ENCODE measurements at places on chromosomes 4 and X. TPM values are rescaled to one million over a fixed set of nuclear protein-coding genes. Genes with fewer than 3 reads are reported as not detected.

The DTHD1 gene
- not detected for total RNA-seq

The GC gene
- total RNA-seq = not detected

The SPARCL1 gene
- not detected for total RNA-seq

- peaks cover 8% of the 10 kb centered on the region for H3K4me1 ChIP-seq
- no peak overlapping the region for H3K4me3 ChIP-seq
- no peak overlapping the region for H3K27ac ChIP-seq
- H3K36me3 ChIP-seq = no peaks in the 10 kb centered on the region
- no peaks in the 10 kb centered on the region for H3K27me3 ChIP-seq
These were observed 552.7 kb upstream of the SLIT2 start for GRCh38 chr4:19698961-19699360.

GRCh38 chrX:140917354-140918115, 84.9 kb upstream of the SPANXB1 start:
- no peak overlapping the region for H3K4me3 ChIP-seq
- no peaks in the 10 kb centered on the region for H3K27me3 ChIP-seq
- no peaks in the 10 kb centered on the region for H3K36me3 ChIP-seq
- no peak overlapping the region for H3K27ac ChIP-seq

GRCh38 chr4:188536826-188537225, 397.6 kb downstream of the TRIML1 start:
- H3K27me3 ChIP-seq = no peaks in the 10 kb centered on the region
- no peak overlapping the region for H3K4me3 ChIP-seq
- no peak overlapping the region for H3K27ac ChIP-seq
- H3K4me1 ChIP-seq = no peaks in the 10 kb centered on the region

The RTL5 gene
- total RNA-seq = 1.8 TPM

The PSAPL1 gene
- total RNA-seq = not detected

DNA sequence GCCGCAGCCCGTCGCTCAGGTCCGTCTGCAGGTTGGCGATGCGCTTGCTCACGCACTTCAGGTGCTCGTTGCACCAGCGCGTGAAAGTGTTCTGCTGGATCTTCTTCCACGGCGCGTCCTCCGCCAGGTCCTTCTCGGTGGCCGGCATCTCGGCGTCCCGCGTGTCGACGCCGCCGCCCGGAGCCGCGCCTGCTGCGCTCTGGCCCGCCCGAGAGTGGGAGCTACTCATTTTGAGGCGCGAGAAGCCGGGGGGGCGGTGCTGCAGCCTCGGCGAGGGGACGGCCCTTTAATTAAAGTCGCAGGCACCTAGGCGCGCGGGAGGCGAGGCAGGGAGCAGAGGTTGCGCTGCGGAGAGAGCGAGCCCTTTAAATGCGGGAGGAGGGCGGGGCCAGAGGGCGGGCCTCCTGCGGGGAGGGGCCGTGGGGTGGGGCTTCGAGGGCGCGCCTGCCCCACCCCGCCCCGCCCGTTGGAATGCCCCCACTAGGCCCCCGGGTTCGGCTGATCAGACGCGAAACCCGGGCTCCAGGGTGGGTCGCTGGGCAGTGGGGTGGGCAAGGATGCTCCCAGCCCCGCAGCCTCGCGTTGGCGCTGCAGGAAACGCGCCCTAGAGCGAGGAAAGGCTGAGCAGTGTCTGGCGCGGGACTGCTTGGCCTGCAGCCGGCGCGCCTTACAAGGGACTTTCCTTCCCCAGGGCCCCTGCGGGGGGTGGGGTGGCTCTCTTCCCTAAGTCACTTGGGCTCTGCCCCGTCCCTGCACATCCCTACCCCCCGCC, 3.2 kb downstream of the FLNA start:
- H3K4me1 ChIP-seq = peaks cover 59% of the 10 kb centered on the region
- H3K4me3 ChIP-seq = peak overlapping the region; percentile 79
- H3K36me3 ChIP-seq = peaks cover 44% of the 10 kb centered on the region
- H3K27me3 ChIP-seq = no peaks in the 10 kb centered on the region
- peak overlapping the region; percentile 84 for H3K27ac ChIP-seq
- DNase-seq = peak; percentile 95

GRCh38 chr4:100736641-100737451, 219.0 kb upstream of the EMCN start:
- peaks cover 23% of the 10 kb centered on the region for H3K4me1 ChIP-seq
- H3K27ac ChIP-seq = no peak overlapping the region
- H3K4me3 ChIP-seq = no peak overlapping the region
- DNase-seq = no peak
- no peaks in the 10 kb centered on the region for H3K27me3 ChIP-seq

The TNIP3 gene
- 0.47 TPM for total RNA-seq

The CCSER1 gene
- not detected for total RNA-seq

DNA sequence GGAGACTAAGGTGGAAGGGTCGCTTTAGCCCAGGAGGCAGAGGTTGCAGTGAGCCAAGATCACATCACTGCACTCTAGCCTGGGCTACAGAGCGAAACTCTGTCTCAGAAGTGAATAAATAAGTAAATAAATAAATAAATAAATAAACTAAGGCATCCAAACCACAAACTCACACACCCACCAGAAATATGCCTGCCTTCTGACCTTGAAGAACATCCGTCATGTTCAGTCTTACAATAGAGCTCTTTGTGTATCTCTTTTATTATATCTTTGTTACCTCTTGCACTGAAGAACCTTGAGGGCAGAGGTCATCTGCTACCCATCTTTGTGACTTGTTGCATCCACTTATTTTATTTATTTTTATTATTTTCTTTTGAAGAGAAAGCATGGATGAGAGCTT, 71.6 kb downstream of the PRRG1 start:
- no peak for DNase-seq
- H3K27ac ChIP-seq = no peak overlapping the region
- H3K27me3 ChIP-seq = no peaks in the 10 kb centered on the region
- no peaks in the 10 kb centered on the region for H3K36me3 ChIP-seq
- no peak overlapping the region for H3K4me3 ChIP-seq

DNA sequence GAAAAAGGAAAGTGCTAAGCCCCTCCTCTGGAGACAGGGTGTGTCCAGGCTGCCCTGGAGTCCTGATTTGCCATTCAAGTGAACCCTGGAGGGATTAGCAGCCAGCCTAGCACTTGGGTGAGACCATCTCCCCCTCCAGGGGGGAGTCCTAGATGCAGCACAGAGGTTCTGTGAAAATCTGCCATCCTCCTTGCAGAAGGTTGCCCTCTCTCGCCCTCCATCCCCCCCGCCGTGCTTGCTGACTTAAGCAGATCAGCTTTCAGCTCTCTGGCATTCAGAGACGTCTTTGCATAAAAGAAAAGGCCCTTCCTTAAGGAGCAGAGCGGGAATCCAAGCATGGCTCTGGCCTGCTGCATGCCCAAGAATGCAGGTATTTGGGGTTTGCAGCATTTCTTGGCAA, 102.1 kb upstream of the SCML1 start:
- no peak overlapping the region for H3K27ac ChIP-seq
- DNase-seq = peak; percentile 63
- no peaks in the 10 kb centered on the region for H3K36me3 ChIP-seq
- peaks cover 26% of the 10 kb centered on the region for H3K4me1 ChIP-seq

- no peak overlapping the region for H3K4me3 ChIP-seq
- H3K4me1 ChIP-seq = no peaks in the 10 kb centered on the region
- H3K27me3 ChIP-seq = no peaks in the 10 kb centered on the region
- DNase-seq = no peak
- H3K27ac ChIP-seq = no peak overlapping the region
These were observed 138.6 kb downstream of the AMELX start for GRCh38 chrX:11431786-11432185.

DNA sequence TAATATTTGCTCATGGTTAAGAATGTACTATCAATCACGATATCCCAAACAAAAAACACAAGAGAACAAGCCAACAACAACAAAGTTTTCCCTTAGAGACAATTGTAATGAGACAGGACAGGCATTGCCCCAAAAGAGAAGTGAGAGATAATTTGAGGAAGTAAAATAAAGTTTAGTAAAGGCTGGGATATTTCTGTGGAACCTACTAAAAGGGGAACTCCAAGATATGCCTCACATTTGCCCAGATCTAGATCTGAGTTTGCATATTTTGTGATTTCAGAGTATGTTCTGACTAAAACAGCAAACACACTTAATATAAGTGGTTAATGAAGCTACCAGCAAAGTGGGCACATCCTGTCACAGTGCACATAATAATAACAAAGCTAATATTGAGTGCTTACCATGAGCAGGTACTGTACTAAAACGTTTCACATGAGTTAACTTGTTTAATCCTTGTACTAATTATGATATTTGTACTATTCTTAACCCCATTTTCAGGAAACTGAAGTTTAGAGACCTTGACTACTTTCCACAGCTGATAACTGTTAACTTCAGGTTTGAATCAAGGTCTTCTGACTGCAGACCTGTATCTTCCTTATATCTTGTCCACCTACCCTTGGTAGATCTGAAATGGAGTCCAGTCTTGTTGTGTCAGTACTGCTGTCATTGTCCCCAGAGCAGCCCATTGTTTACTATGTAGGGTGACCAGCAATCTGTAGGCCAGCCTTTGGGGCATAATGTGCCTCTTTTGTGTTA, 26.0 kb upstream of the BMP2K start:
- DNase-seq = no peak
- H3K4me1 ChIP-seq = no peaks in the 10 kb centered on the region
- H3K4me3 ChIP-seq = no peak overlapping the region

- peaks cover 22% of the 10 kb centered on the region for H3K27me3 ChIP-seq
- DNase-seq = no peak
- no peak overlapping the region for H3K27ac ChIP-seq
- H3K4me3 ChIP-seq = no peak overlapping the region
These were observed 929 bp downstream of the ESX1 start for GRCh38 chrX:104253567-104254441.

GRCh38 chrX:142998447-142999198, 27.1 kb upstream of the SPANXN4 start:
- H3K27ac ChIP-seq = no peak overlapping the region
- no peaks in the 10 kb centered on the region for H3K36me3 ChIP-seq
- DNase-seq = no peak
- H3K4me1 ChIP-seq = no peaks in the 10 kb centered on the region
- H3K27me3 ChIP-seq = no peaks in the 10 kb centered on the region
- no peak overlapping the region for H3K4me3 ChIP-seq

The NDNF gene
- not detected for total RNA-seq

GRCh38 chrX:19670854-19671620, 155.7 kb upstream of the MAP3K15 start:
- peak; percentile 67 for DNase-seq
- H3K36me3 ChIP-seq = no peaks in the 10 kb centered on the region
- H3K27ac ChIP-seq = peak overlapping the region; percentile 60
- peak overlapping the region; percentile 33 for H3K4me3 ChIP-seq

The CC2D2A gene
- 3.9 TPM for total RNA-seq

GRCh38 chr4:183905081-183905592, at the start of gene STOX2:
Gene STOX2 (plus strand): TSS chr4:183905307. CDS start chr4:183906791, 1,484 bp downstream.
- peaks cover 14% of the 10 kb centered on the region for H3K4me1 ChIP-seq
- H3K4me3 ChIP-seq = peak within 1 kb of the TSS; percentile 24
- H3K27me3 ChIP-seq = peaks cover 55% of the 10 kb centered on the region
- H3K36me3 ChIP-seq = no peaks in the 10 kb centered on the region
- no peak within 1 kb of the TSS for H3K27ac ChIP-seq

DNA sequence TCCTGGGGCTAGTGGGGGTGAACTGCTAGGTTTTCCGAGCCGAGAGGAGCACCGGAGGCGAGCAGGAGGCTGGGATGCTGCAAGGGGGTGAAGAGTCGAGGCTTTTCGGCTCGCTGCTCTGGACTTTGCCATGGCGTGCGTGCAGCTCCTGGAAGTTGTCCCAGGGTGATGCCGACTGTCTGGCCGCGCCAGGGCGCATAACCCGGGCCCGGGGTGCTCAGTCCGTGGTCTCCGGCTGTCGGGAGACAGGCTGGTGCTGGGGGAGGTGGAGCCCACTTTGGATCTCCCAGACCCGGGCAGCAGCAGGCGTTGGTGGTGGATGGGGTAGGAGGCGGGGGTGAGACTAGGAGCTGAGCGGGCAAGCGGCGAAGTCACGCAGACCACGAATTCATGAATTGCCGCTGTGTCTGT, 793 bp downstream of the GRIA3 start:
- H3K4me3 ChIP-seq = no peak overlapping the region
- no peaks in the 10 kb centered on the region for H3K4me1 ChIP-seq
- no peak for DNase-seq
- no peak overlapping the region for H3K27ac ChIP-seq

GRCh38 chrX:119151051-119151380, 23.4 kb upstream of the KIAA1210 start:
- H3K27me3 ChIP-seq = no peaks in the 10 kb centered on the region
- no peak for DNase-seq
- H3K4me3 ChIP-seq = no peak overlapping the region
- H3K4me1 ChIP-seq = no peaks in the 10 kb centered on the region
- no peak overlapping the region for H3K27ac ChIP-seq

DNA sequence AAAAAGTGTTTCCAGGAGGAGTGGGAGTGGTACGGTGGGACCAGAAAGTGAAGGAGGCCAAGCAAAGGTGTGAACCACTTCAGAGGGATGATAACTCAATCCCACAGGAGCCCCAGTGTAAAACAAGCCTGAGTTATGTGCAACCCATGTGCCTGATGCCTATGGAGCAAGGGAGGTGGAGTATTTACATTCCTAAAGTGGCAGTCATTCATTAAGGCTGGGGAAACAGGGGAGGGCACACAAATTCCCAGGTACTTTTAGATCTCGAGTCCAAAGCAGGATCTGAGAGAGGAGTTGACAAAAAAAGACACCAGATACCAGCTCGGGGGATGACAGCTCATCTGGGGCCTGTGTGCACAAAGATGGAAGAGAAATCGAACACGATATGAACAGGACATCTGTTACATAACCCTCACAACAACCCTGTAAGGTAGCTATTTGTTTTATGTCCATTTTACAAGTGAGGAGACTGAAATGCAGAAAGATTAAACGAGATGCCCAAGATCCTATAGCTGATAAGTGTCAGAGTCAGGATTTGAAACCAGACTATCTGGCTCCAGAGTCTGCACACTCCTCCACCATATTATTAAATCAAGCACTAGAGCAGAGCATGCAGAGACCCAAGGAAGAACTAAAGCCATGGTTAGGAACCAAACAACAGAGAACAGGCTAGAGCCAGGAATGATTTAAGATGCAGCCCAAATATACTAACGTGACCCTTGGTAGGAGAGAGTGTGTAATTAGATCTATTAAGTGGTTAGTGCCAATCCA, 91.9 kb upstream of the MAPK10 start:
- H3K27ac ChIP-seq = peak overlapping the region; percentile 79
- peak; percentile 69 for DNase-seq
- H3K4me3 ChIP-seq = peak overlapping the region; percentile 45
- H3K4me1 ChIP-seq = peaks cover 28% of the 10 kb centered on the region
- H3K36me3 ChIP-seq = no peaks in the 10 kb centered on the region

DNA sequence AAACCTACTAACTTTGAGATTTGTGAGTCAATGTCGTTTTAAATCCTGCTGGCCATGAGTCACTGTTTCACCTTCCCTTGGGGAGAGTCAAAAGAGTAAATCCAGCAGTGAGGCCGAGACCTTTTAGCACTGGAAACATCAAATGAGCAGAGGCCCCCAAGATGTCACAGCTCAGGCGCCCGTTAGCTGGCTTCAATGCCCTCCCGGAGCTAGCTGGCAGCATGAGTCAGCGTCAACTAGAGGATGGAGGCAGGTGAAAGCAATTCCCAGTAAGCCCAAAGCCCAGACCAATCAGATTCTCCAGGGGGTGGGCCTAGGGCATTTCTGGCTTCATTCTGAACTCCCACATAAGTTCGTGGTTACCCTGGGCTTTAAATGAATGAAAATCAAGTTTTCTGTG, 170.9 kb downstream of the CLCN4 start:
- no peak overlapping the region for H3K27ac ChIP-seq
- no peak overlapping the region for H3K4me3 ChIP-seq
- no peaks in the 10 kb centered on the region for H3K27me3 ChIP-seq
- H3K36me3 ChIP-seq = no peaks in the 10 kb centered on the region
- H3K4me1 ChIP-seq = peaks cover 10% of the 10 kb centered on the region
- peak; percentile 33 for DNase-seq

Measured in SJSA1 (cell line).